ENCODE measurements at places on chromosomes 12 and 14.

DNA sequence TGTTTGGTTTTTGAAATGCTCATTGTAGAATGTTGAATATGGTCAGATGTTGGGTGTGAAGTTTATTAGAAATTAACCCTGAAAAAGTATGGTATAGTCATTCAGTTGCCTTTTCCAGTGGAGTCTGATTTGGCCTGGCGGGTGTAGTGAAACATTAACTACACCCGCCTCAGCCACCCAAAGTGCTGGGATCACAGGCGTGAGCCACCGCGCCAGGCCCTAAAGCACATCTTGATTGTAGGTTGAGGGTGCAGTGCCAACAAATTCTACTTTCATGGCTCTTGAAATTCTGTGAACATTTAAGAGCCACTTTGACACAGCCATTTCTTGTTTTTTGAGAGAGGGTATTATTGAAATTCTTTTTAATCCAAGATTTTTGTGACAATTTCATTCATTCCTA lies 624.9 kb downstream of the DIO2 start:
- no peak for DNase-seq

GRCh38 chr12:106248312-106248845 lies 559 bp upstream of the CKAP4 start:
- DNase-seq = peak; percentile 63

DNA sequence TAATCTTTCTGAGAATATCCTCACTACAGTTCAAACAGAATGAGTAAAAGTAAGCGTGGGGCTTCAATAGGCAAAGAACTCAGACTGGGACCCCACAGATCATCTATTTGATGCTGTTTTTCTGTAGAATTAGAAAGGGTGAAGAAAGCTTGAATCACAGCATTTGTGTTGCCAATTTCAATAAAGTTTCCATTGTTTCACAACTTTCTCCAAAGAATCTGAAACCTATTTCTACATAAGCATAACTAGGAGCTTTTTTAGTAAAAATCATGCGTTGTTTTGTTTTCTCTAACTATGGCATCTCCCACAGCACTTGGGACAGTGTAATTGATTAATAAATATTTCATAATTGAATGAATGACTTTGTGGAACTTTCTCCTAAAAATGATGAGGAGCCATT lies 16.7 kb upstream of the NEDD1 start:
- DNase-seq = no peak

- DNase-seq = no peak
Measured at GRCh38 chr12:85309125-85309566, 29.1 kb downstream of the ALX1 start.

- no peak for DNase-seq
Measured at GRCh38 chr14:61116369-61116768, 135.3 kb downstream of the SLC38A6 start.

- DNase-seq = no peak
Measured at GRCh38 chr12:124505001-124505818, 62.2 kb downstream of the NCOR2 start.

- DNase-seq = no peak
Measured at GRCh38 chr14:58771016-58771415, 133.3 kb downstream of the DACT1 start.

- DNase-seq = no peak
Measured at GRCh38 chr14:70641548-70642302, at the start of gene TTC9. TSS of gene TTC9 (plus strand) at chr14:70641916. CDS start at chr14:70642130, 214 bp downstream.

DNA sequence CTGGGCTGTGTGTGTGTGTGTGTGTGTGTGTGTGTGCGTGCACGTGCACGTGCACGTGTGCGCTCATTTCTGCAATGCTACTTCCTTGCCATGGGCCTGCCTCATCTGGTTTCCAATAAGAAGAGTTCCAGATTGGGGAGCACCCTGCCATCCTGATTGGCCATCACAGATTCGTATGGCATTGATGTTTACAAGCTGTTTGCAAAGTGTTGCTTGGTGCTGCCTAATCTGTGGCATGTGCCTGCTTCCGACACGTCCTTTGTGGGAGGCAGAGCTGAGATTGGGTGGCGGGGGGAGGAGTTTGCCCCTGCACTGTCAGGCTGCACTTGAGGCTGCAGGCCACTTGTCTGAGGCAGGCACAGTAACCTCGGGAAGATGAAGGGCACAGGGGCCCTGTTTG lies 39.2 kb downstream of the SAMD4A start:
- DNase-seq = no peak

DNA sequence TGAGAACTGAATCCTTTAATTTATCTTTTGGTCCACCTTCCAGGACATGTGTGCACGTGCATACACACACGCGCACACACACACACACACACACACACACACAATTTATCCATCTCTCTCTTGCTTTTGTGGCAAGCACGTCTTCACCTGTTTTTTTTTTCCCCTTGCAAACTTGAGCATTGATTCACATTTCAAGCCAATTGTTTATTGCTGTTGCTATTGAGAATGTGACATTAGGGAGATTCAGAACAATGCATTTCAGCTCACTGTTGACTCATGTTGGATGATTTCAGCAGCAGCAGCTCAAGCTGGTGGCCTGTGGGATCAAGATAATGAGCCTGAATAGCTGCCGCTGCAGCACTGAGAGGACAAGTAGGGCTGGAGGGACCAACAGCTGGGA lies 128.9 kb downstream of the SNAPC1 start:
- DNase-seq = no peak

GRCh38 chr12:45517381-45517780 lies 212.1 kb upstream of the ARID2 start:
- DNase-seq = no peak

GRCh38 chr14:105192866-105193731 lies 12.0 kb upstream of the NUDT14 start:
- DNase-seq = peak; percentile 51

GRCh38 chr12:20588042-20588441 lies 107.1 kb upstream of the SLCO1C1 start:
- DNase-seq = no peak

GRCh38 chr12:7158781-7159609 lies 28.8 kb downstream of the CLSTN3 start:
- no peak for DNase-seq

- no peak for DNase-seq
Measured at GRCh38 chr14:50795909-50796308, 35.1 kb downstream of the NIN start.

GRCh38 chr12:50882563-50882962 lies 39.8 kb downstream of the TMPRSS12 start:
- no peak for DNase-seq

DNA sequence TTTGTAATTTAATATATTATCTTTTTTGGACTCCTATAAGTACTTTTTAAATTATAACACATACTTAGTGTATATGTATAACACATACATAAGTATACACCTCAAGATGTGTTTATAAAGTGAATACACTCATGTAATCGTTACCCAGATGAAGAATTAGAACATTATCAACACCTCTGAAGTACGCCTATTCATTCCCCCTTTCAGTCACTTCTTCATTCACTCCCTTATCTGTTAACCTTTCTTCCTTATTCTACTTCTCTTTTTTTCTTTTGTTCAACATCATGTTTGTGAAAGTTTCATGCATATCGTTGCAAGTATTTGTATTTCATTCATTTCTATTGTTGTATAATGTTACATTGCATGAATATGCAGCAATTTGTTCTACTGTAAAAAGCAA lies 98.5 kb downstream of the ARID2 start:
- peak; percentile 17 for DNase-seq

DNA sequence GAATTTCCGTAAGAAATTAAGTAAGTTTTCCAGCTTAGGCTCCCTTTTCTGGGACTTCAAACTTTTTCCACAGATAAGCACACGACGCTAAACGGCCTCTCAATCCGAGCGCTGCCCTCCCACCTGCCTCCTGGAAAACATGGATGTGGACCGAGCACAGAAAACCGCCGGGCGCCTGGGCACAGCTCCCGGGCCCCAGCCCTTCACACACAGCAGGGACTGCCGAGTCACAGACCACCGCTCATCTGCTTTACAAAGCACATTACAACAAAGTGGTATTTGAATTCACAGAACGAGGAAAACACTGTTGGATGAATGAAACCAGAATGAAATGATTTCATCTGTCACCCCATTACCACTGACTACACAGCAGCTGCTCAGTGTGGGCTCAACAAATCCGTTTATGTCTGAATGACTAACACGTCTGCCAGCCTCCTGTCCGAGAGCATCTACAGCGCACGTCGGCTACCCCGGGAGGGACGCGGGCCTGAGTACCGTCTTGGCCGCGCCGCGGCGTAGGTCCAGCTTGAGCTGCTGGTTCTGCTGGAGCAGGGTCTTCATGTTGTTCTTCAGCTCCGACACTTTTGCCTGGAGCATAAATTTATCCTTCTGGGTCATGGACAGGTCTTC lies 13.1 kb upstream of the ANKLE2 start:
- DNase-seq = no peak

GRCh38 chr14:67389275-67389674 lies 22.7 kb downstream of the PLEK2 start:
- no peak for DNase-seq

DNA sequence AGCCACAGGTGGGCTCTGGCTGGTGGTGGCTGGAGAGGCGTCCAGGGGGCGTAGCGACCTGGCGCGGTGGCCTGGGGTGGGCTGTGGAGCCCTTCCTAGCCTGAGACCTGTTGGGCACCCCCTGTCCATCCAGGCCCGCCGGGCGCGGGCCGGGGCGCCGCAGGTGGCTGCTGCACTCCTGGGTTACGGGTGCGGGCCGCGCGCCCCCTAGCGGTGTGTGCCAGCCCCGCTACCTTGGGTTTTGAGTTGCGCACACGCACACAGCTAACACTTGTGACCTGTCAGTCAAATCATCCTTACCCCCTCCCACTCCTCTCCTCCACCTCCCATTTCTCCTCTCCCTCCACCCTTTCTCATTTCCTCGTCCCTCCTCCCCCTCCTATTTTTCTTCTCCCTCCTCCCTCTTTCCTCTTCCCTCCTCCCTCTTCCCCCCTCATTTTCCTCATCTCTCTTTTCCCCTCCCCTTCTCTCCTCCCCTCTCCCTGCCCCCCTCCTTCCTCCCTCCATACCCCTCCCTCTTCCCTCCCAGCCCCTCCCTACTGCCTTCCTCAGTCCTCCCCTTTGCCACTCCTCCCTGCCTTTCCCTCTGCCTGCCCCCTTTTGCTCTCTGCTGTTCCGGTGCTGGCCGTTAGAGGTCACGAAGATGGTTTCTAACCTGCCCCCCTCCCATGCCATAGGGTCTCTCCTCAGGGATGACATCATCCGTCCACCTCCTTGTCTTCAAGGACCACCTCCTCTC lies 2.3 kb downstream of the MEG3 start:
- no peak for DNase-seq

DNA sequence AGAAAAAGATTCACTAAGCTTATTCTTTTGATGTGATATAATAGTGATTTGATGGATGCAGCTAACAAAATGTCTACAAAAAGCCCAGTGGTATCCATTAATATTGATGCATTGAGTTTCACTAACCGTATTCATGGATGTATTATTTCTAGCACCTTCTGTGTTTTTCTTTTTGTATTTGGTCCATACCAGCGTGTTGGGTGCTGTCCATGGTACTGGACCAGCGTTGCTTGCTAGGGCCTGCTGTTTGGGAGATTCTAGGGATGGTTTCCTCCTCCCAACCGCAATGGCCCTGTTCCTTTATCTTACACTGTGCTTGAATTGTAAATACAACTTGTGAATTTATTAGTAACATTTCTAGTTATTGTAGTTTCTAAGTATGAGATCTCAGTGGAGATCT lies 31.7 kb downstream of the ANO4 start:
- DNase-seq = peak; percentile 19

DNA sequence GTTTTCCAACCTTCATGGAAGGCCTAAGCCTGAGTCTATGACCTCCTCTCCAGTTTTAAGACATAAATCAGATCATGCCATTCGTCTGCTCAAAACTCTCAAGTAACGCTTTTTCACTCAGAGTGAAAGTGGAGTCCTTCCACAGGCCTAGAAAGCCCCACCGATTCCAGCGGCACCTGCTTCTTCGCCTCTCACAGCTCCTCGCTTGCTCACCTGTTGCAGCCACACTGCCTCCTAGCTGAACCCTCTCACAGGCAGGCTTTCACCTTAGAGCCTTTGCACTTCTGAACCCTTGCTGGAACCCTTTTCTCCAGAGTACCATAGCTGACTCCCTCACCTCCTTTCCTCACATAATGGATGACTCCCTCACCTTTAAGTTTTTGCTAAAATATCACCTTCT lies 301.1 kb downstream of the ZFP36L1 start:
- no peak for DNase-seq

DNA sequence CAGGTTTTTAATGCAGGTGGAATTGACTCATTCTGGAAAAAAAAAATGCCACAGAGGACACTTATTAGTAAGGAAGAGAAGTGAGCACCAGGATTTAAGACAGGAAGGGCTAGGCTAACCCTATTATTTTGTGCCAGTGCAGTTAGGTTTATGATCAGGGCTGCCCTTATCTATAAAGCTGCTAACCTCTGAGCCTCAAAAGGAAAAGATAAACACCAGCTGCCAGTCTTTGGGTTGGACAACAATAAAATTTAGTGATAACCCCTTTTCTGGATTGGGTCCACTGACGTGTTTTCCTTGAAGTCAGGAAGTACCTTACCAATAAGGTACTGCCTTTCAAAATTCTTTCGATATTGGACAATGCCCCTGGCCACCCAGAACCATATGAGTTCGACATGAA lies 128.9 kb downstream of the NUBPL start:
- DNase-seq = no peak

DNA sequence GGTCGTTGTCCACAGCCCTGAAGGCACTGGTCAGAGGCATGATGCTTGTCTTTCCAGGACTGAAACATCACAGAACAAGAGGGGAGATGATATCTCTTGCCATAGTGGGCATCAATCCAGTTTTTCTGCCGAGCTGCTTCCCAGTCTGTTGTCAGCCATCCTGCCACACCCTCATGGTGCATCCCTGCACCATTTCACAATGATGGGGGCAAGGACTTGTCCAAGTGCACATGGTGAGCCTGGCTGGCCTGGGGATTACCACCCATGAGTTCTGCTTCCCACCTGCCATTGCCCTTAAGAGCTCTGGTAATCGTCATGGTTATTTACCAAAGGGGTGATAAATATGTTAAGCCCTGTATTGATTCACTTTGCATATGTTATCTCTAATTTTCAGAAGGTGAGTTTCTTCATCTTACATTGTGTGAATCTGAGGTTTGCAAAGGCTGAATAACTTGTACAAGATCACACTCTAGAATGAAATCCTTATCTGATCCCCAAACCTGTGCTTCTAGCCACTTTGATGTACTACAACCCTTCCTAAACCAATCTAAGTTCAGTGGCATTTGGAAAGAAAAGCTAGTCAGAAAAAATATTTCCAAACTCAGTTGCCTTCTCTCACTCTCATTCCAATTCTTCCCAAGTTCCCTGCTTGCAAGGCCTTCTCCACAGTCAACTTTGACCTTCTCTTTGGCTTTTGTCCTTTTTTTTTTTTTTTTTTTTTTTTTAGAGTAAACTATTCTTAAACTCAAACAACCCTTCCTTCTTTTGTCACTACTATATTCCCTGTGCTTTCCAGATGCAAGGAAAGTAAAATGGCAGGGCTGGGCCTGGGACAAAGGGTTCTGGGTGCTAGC lies 2.3 kb downstream of the AVIL start:
- DNase-seq = no peak

GRCh38 chr12:29241821-29242591 lies 92.9 kb downstream of the FAR2 start:
- DNase-seq = peak; percentile 98

GRCh38 chr14:40371011-40371410 lies 938.8 kb upstream of the FBXO33 start:
- DNase-seq = no peak

GRCh38 chr14:76727384-76727783 lies 33.9 kb upstream of the VASH1 start:
- peak; percentile 28 for DNase-seq

Measured in inflammatory macrophage (primary cell).